ENCODE measurements at places on chromosomes 6 and 20.
A peak's percentile ranks its signal among the peaks of the same experiment; 100 is the strongest.

DNA sequence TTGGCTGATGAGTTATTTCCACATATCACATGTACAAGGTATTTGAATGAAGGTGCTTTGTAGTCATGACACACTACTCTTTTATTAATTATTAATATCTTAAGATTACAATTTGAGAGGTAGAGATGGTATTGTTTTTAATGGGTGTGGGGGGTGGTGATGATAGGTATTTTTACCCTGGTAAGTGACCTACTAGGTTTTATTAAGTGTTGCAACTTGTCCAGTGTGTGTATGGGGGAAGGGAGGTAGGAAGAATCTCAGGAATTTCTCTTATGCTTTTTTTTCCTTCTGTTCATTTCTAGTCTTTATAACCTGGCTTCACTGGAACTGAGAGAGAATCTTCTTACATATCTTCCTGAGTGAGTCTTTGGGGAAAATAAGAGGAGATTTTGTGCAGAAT lies 101.4 kb downstream of the LRRC1 start:
- no peak for DNase-seq

GRCh38 chr6:31771992-31772358 lies 5.2 kb downstream of the VWA7 start:
- DNase-seq, result no peak

DNA sequence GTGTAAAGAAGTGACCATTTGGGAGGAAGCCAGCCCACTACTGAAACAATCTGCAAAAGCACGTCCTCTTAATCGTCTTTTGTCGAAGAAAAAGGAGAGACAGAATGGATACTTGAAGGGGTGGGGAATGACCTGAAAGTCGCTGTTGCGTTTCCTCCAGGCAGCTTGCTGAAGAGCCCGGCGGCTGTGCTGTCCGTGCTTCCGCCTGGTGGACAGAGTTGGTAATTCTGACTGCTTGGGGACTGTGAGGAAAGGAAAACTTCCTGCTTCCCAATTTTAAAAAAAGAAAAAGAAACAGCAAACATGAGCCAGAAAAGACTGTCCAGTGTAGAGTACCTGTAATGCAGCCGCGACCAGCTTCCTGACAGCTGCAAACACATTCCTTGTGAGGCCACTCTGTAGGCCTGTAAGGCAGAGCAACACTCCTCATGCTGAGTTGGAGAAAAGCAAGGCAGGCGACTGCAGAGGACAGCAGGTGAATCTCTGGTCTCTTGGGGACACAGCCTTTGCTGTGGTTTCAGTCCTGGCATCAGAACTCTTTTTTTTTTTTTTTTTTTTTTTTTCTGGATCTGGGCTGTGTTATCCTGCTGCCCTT lies 251.1 kb upstream of the TBX18 start:
- DNase-seq, result peak; percentile 57

- DNase-seq, result peak; percentile 44
Measured at GRCh38 chr6:54892831-54893230, 46.3 kb downstream of the FAM83B start.

GRCh38 chr6:38973178-38974057 lies 75.2 kb upstream of the GLP1R start:
- DNase-seq, result peak; percentile 75

DNA sequence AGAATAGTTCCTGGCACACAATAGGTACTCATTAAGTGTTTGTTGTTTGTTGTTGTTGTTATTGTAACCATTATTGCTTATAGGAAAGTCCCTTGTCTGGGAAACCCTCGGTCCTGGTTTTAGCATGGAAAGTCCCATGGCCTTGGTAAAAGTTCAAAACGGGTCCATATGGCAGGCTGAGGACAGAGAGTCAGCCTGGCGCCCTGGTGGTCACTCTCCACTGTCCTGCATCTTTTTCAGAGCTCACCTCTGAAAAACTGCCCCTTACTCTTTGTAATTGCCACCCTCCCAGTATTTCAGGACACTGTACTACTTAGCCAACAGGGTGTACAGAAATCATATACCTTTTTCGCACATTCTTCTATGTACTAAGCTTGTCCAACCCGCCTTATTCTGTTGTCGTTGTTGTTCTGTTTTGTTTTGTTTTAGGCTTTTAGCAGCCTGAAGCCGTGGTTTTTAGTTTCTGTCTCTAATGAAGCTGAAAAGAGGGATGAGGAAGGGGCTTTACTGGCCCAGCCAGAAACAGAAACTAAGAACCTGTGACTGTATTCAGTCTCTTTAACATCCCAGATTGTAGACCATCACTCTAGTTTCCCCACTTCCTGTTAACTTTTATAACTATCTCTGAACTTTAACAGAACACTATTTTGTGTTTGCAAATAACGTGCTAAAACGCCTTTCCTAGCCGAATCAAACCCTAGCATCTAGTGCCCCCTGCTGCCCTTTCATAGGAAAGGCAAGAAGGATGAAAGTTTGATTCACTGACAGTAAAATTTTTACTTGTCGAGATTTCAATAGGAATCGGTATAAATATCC lies 7.6 kb upstream of the TMEM14A start:
- peak; percentile 77 for DNase-seq

- DNase-seq, result no peak
Measured at GRCh38 chr6:64817525-64817924, 889.5 kb downstream of the EYS start.

GRCh38 chr6:15088904-15089568 lies 156.8 kb upstream of the JARID2 start:
- DNase-seq, result no peak

DNA sequence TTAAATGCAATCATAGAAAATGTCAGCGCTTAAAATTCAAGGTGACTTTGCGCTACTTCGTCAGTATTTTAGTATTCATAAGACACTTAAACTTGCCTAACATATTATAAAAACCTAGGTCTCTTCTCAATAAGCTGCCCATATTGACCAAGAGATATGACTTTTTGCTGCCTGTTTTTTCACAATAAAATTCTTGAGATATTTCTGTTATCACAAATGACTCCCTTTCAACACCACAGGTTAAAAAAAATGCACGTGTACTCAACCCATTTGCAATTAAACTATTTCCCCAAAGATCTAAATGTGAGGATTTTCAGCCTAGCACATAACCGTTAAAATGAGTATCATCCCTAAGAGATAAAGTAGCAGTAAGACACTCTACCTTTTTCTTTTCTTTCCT lies 10.7 kb downstream of the ATXN1 start:
- no peak for DNase-seq

- no peak for DNase-seq
Measured at GRCh38 chr6:92292067-92292466, 1127.3 kb downstream of the EPHA7 start.

DNA sequence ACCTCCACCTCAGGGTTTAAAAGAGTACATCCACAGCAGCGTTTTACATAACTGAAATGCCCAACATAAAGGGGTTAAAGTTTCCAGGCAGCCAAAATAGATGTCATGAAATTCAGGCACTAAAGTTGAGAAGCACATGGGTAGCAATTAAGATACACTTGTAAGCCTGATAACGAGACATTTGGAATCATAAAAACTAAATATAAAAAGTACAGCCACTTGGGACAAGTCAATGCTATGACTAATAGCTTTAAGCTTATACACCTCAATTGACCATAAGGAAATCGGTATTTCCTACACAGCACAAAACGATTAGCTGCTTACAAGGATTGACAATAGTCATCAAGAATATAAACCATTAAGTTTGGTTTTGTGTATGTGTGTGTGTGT lies 11.8 kb downstream of the LOC128125822 start:
- no peak for DNase-seq

GRCh38 chr6:35220711-35221110 lies 7.0 kb downstream of the SCUBE3 start:
- no peak for DNase-seq

DNA sequence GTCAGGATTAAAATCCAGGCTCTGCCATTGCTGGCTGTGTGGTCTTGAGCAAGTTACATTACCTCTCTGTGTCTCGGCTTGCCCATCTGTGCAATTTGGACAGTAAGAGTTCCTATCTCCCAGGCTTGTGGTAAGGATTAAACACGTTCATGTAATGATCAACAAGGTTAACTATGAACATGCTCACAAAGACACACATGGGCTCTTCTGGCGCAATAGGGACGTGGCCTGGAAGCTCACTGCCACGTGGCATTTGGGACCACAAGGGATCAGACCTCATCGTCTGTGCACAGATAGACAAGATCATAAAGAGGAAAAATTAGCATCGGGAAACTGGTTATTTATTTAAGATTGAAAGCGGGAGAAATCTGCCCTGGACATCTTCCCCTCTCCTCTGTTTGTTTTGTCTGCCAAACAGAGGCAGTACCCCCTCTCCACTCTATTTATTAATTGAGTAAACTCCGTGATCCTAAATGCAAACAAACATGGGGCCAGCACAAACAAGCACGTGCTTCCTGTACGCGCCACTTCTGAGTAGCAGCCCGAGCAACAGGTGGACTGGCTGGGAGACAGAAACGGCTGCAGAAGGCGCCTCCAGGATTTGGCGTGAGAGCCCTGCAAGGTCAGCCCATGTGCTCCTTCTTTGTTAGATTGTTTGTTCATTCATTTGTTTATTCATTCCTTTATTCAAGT lies 95.0 kb downstream of the CDH26 start:
- DNase-seq, result no peak
